Naive thymus-derived CD8-positive, alpha-beta T cell (primary cell): ENCODE measurements at places on chromosomes 12 and 14.
A peak's percentile ranks its signal among the peaks of the same experiment; 100 is the strongest.

GRCh38 chr12:81206429-81206828 is 128.6 kb downstream of the ACSS3 start:
- DNase-seq = no peak

- no peak for DNase-seq
These were observed 9.4 kb downstream of the DIABLO start for GRCh38 chr12:122216445-122216844.

GRCh38 chr12:94762259-94762942 is 112.0 kb upstream of the TMCC3 start:
- no peak for DNase-seq

DNA sequence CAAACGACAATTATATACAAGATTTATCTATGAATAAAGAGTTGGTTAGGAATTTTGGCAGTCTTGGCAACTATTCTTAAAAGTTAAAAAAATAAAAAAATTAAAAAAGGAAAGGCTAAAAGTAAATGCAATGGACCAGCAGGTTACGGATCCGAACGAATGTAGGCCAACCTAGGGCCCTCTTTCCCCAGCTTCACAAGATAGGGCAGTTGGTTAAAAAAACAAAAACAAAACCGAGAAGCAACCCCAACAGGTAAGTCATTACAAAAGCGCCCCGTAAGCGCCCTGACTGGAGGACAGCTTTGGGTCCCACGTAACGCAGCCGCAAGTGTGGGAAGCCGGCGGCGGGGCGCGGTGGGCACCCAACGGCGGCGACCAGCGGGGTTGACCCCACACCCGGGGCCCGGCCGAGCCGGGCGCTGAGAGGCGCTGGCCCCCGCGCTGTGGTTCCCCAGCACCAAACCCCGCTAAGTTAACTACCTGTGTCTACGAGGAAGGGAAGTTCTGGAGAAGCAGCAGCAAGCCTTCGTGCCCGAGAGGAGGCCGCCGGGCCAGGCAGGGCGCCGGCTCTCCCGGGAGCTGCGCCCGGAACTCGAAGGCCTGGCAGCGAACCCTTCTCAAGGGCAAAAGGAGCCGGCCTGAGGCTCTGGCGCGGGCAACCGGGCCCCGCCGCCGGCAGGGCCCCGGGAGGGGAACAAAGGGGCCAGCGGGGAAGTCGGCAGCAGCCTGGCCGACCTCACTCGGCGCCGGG is 882 bp downstream of the HECTD1 start:
- peak; percentile 80 for DNase-seq

DNA sequence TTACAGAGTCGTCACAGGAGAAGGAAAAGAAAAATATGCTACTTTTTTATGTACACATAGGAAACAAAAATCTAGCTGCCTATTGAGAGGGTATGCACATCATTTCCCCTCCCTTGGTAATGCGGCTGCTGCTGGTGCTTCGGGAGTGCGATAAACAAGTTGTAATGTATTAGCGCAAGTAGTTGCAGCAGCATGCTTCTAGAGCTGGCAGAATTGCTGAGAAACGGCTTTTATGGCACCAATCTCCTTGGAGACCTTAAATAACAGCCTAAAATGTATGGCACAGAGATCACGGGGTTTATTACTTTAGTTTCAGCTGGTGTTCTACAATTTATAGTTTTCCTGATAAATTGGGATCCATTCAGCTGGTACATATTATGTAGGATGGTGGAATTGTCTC is 447.6 kb upstream of the TMPO start:
- DNase-seq = no peak

GRCh38 chr14:77040741-77041653 is 12.5 kb upstream of the IRF2BPL start:
- DNase-seq = peak; percentile 42
